ENCODE measurements at places on chromosomes 3 and 15.

- DNase-seq = no peak
Observed at GRCh38 chr3:37819591-37819990, 42.1 kb upstream of the CTDSPL start.

DNA sequence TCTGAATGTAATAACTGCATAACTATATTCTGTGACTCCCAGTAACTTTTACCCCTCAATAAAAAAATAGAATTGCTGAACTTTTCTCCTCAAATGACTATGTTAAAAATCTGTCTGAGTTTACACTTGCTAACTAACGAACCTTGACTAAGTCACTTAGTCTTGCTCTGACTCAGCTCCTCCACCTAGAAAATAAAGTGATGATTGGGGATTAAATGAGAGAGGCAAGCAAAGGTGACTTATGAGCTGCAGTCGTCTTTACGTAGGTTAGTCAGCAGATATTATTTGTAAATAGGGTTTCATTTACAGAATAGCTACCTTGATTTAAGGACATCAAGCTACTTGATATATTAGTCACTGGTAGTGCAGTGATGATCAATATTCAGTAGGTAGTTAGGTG is 476.9 kb downstream of the MECOM start:
- no peak for DNase-seq

- no peak for DNase-seq
Observed at GRCh38 chr15:47756872-47757271, 39.6 kb downstream of the SEMA6D start.

- DNase-seq = no peak
Observed at GRCh38 chr3:186098740-186099139, 10.1 kb downstream of the ETV5 start.

DNA sequence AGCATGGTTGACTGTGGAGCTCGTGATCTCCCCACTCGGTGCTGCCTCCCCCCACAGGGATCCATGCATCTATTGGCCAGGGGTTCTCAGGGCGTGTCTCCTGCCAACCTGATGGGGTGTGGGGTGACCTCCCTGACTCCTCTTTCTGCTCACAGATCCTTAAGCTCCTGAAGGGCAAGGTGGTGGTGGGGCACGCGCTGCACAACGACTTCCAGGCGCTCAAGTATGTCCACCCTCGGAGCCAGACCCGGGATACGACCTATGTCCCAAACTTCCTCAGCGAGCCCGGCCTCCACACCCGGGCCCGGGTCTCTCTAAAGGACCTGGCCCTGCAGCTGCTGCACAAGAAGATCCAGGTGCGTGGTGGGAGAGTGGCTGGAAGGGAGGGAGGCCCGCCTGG is 7.9 kb downstream of the AEN start:
- DNase-seq = no peak

GRCh38 chr15:88262064-88262463 is 5.5 kb upstream of the NTRK3 start:
- no peak for DNase-seq

DNA sequence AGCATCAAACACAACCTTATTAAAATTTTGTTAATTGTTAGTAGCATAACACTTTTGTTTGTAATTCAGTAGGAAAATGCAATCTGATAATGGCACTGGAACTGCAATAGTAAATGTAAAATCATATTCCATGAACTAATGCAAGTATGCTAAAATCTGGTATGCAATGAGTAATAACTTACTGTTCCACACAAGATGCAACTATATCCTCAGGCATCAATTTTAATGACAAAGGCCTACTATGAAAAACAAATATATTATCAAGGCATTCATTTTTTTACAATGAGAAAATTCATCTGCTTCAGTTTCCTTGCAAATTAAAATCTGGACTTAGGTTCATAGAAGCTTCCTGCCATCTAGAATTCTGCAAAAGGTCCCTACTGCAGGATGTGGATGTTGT is 1.4 kb upstream of the NSMCE3 start:
- no peak for DNase-seq

GRCh38 chr3:126373146-126373613 is 16.0 kb upstream of the KLF15 start:
- no peak for DNase-seq

DNA sequence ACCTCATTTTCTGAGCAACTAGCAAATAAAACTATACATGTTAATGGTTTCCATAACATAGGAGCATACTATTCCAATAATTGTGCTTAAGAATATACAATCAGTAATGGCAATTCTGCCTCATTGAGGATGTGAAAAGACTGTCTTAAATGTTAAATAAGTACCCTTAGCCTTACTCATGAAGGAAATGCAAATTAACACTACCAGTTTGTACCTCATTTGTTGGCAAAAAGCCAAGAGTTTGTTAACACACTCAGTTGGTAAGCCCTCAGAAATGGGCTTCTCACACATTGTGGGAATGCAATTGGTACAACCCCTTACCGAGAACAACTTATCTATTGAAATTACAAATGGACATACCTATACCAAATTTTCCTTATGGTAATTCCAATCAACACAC is 9.2 kb upstream of the STT3B start:
- no peak for DNase-seq

GRCh38 chr3:163622384-163622783 is 1455.9 kb downstream of the SI start:
- no peak for DNase-seq

- DNase-seq = no peak
Observed at GRCh38 chr3:49329186-49329585, 10.7 kb downstream of the USP4 start.

- no peak for DNase-seq
Observed at GRCh38 chr15:96234109-96234892, 96.2 kb upstream of the NR2F2 start.

- no peak for DNase-seq
Observed at GRCh38 chr15:42490291-42490670, 660 bp downstream of the ZNF106 start.

DNA sequence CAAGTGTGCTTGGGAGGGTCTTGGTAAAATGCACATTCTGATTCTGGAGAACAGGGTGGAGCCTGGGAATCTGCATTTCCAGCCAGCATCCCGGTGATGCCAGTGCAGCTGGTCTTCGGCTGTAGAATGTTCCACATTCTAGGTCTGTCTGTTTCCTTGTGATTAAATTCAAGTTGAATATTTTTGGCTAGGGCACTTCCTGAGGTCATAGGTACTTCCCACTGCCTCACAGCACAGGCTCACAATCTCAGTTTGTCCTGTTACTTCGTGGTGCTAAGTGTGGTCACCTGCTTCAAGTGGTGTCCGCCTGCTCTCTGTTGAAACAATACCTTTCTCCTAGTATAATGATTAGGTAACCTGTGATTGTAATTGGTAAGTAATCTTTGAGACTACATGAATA is 40.1 kb downstream of the FLNB start:
- DNase-seq = no peak

GRCh38 chr15:74368121-74368520 is 675 bp upstream of the CYP11A1 start:
- DNase-seq = no peak

DNA sequence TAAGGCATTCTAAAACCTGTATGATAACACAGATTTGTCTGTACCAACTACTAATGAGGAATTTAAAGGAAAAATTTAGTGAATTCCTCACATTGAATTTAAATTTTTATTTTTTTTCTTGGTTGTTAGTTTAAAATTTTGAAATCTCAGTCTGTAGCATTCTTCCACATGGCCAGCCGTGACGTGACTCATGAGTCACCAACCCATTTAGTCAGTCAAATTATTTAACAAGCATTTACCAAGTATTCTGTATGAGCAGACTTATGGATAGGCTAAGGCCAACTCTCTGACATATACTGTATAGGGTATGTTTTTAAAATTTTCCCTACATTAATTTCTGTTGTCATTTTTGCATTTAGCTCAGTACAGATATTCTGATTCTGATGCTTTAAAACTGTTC is 112.9 kb downstream of the CNTN4 start:
- DNase-seq = no peak

DNA sequence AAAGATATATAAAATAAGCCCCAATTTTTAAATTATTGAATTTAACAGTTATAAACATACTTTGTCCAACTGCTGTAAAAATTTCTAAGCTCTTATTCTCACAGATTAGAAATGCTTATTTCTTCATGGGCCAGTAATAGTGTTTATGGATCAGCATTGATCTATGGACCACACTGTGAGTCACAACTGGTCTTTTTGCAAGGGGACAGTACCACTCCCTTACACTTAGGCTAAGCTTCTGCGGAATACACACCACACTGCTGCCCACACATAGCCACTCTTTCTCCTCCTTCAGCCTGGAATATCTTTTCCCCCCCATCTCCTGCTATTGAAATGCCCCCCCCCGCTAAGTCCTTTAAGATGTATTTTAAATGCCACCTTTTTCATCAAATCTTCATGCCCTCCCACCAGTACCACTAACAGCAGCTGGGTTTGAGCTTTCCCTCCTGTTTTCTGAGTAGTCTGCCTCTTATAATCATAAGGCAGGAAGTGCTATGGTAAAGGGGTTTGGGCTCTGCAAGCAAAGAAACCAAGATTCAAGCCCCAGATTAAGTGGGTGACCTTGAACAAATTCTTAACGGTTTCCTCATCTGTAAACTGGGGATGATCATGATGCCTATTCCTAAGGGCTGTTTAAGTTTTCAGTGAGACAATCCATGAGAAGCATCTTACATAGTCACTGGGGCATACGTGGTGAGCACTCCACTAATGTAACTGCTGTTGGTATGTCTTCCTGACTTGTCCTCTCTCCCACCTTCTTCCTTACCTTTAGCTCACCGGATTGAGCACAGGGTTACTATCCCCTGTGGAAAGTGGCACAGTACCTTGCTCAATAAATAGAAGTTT is 69.2 kb downstream of the DCUN1D1 start:
- no peak for DNase-seq

DNA sequence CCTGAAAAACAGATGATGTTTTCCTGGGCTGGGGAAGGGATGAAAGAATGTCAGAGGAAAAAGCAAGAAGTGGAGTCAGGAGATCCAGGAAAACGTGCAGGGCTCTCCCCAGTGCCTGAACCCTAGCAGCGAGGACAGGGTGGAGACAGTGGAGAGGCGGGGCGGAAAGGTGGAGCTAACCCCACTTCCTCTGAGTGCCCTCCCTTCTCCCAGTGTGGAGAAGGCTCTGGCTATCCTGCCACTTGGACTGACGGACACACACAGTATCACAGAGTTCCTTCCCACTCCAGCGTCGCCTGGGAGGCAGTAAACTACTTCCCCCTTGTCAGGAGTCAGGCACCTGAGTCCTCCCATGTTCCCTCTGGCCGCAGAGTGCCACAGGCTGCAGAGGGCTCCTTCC is 125.3 kb upstream of the CHRNA7 start:
- DNase-seq = no peak

- no peak for DNase-seq
Observed at GRCh38 chr3:142507241-142507640, 59.4 kb upstream of the XRN1 start.

- no peak for DNase-seq
Observed at GRCh38 chr3:169695031-169695430, 31.5 kb upstream of the MECOM start.

DNA sequence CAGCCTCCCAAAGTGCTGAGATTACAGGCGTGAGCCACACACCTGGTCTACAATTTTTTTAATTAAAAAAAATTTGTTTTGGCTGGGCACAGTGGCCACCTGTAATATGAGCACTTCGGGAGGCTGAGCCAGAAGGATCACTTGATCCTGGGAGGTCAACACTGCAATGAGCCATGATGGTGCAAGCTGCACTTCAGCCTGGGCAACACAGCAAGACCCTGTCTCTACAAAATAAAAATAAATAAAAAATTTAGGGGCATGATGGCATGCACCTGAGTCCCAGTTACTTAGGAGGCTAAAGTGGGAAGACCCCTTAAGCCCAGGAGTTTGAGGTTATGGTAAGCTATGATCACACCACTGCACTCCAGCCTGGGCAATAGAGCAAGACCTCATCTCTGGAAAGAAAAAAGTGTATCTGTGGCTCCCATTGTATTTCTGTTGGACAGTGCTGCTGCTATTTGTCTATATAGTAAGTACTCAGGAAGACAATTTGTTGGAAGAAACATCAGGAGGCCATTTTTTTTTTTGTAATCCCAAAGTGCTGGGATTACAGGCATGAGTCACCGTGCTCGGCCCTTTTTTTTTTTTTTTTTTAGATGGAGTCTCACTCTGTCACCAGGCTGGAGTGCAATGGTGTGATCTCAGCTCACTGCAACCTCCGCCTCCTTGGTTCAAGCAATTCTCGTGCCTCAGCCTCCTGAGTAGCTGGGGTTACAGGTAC is 27.5 kb upstream of the SH3BP5 start:
- DNase-seq = no peak

- DNase-seq = no peak
Observed at GRCh38 chr3:172201136-172201869, 161.9 kb downstream of the FNDC3B start.

DNA sequence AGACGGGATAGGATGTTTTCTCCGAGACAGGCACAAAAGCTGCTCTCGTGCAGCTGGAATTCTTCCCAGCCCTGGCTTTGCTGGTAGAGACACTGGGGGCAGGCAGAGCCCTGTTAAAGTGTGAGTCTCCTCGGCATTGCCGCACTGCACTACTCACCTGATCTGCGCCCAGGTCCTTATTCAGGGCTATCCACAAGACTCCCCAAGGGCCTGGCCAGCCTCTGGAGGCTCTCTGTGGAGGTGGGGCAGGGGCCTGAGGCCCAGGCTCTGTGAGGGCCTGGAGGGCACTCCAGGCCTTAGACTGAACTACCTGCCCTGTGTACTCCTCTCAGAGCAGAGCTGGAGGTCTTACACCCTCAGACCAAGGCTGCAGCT is 48.4 kb downstream of the KY start:
- no peak for DNase-seq

GRCh38 chr3:64655160-64655559 is 32.6 kb downstream of the ADAMTS9 start:
- no peak for DNase-seq

- no peak for DNase-seq
Observed at GRCh38 chr3:124597273-124597672, 133.0 kb upstream of the UMPS start.

GRCh38 chr3:156642750-156643728 is 31.4 kb upstream of the TIPARP start:
- DNase-seq = no peak

DNA sequence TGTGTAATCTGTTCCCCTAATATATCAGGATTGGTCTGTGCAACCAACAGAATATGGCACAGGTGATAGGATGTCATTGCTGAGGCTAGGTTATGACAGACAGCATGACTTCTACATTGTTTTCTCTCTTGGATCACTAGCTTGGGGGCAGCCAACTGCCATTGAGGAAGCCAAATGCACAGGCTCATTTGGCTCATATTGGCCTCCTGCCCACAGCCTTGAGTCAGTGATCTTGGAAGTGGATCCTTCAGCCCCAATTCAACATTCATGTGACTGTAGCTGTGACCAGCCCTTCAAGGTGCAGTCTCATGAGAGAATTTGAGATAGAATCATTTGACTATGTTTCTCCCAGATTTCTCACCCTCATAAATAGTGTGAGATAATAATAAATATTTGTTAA is 675.6 kb downstream of the GRM7 start:
- no peak for DNase-seq

DNA sequence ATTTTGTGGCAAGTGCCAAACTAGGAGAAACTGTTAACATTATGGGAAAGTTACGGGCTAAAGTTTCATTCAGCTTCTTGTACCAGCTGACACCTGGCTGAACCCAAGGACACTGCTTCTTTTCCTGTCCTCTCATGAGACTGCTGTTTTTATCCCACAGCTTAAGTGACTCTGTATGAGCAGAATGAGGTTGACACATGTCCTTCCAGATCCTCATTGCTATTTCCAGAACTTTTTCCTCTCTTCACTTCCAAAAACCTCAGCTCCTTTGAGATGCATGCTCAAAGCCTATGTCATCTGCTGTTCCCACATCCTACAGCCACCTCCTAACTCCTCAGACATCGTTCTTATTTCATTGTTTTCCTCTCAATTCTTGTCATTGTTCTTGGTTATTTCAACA is 183.6 kb downstream of the DCLK3 start:
- no peak for DNase-seq

- no peak for DNase-seq
Observed at GRCh38 chr3:45946875-45947274, 3.6 kb downstream of the CXCR6 start.
